ENCODE measurements at places on chromosomes 16 and 17.

DNA sequence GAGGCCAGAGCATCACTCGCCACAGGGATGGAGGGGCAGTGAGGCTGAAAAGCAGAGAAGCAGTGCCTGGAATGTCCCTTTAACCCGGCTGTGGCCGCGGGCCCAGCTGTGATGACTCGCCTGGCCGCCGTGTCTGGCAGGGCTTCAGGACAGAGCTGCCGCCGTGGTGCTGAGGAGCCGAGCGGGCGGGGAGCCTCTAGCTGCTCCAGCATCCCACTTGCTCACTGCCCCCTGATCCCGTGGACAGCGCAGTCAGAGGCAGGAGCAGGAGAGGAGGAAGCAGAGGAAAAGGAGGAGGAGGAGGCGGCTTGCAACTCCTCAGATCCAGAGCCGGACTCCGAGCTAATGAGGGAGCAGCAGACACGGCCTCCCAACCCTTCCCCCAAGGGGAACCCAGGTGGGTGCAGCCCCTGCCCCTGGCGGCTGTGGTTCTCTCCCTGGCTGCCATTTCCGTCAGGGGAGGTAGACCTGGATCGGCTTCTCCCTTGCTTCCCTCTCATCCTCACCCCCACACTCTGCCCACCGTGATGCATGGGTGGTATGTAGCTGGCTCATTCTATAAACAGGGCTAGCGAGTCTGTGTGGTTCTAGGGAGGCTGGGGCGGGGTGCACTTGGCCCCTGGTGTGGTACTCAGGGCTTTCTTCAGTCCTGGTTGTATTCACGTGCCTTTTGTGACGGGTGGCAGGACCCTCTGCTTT, 165.7 kb downstream of the CMIP start:
- no peak for DNase-seq

- peak; percentile 71 for DNase-seq
Observed at GRCh38 chr16:68752602-68753001, 15.5 kb downstream of the CDH1 start.

DNA sequence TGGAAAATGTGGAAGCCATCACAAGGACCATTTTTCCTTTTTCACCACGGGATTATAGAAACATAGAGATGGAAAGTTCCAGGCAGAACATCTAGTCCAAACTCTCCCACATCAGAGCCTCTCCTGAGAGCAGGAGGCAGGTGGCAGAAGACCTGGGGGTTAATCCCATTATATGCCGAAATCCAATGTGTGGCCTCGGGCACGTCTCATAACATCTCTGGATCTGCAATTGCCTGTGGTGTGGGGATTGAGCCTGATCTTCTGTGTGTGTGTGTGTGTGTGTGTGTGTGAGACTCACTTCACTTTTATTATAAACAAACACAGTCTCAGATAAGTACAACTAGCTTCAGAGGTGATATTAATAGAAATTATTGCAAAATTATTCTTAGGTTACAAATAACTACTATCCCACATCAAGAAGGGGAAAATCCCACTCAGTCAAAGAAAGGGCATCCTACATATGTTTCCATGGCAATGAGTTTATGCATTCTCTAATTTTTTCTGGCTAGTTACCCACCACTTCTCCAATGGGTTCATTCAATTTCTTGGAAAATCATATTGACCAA, 199.1 kb downstream of the FOXL1 start:
- DNase-seq = no peak

GRCh38 chr17:2400877-2401425, at the start of gene MNT:
Gene MNT (minus strand): TSS chr17:2401060. CDS start chr17:2400712, 348 bp downstream.
- DNase-seq = peak; percentile 94

DNA sequence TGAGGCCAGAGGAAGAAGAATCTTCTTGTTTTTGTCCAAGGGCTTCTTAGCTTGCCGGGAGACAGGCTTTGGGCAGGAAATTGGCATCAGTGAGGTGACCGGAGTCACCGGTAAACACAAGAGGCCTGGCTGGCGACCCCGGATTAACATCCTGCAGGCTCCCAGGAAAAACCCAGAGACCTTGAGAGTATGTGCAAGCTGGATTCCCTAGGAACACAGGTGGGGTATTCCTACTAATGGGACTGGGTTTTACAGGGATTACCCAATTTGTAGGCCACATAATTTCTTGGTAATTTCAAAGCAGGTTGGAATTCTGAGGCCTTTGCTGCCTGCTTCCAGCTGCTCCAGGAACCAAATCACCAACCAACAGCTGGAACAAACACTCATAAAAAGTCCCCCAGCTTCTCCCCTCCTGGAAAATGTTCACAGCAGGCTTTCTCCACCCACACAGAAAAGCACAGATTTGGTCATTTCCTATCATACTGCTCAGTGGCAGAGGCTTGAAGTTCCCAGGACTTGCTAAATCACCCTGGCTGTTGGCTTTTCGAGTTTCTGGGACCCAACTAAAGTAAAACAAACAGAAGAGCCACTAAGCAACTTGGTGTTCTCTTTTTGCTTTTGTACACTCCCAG, 258.8 kb downstream of the IRF8 start:
- DNase-seq = no peak

- DNase-seq = peak; percentile 48
Observed at GRCh38 chr17:76727745-76728456, 1.3 kb downstream of the METTL23 start.

- peak; percentile 77 for DNase-seq
Observed at GRCh38 chr17:50630524-50631194, 4.0 kb upstream of the ABCC3 start.

DNA sequence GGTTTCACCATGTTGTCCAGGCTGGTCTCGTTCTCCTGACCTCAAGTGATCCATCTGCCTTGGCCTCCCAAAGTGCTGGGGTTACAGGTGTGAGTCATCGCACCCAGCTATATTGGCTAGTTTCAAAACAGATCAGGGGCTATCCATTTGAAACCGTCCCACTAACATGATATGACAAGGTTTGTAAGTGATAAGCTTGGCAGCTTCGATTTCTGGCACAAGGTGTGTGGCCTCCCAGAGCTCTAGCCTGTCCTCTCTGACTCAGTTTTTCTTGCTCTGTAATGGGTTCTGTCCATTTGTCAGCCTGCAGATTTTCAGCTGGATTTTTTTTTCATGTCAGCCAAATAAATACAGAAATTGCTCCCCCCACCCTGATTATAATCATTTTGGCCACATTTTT, 31.8 kb upstream of the TENT4B start:
- peak; percentile 26 for DNase-seq

GRCh38 chr17:59617156-59617732, 2.5 kb upstream of the CLTC start:
- DNase-seq = no peak

DNA sequence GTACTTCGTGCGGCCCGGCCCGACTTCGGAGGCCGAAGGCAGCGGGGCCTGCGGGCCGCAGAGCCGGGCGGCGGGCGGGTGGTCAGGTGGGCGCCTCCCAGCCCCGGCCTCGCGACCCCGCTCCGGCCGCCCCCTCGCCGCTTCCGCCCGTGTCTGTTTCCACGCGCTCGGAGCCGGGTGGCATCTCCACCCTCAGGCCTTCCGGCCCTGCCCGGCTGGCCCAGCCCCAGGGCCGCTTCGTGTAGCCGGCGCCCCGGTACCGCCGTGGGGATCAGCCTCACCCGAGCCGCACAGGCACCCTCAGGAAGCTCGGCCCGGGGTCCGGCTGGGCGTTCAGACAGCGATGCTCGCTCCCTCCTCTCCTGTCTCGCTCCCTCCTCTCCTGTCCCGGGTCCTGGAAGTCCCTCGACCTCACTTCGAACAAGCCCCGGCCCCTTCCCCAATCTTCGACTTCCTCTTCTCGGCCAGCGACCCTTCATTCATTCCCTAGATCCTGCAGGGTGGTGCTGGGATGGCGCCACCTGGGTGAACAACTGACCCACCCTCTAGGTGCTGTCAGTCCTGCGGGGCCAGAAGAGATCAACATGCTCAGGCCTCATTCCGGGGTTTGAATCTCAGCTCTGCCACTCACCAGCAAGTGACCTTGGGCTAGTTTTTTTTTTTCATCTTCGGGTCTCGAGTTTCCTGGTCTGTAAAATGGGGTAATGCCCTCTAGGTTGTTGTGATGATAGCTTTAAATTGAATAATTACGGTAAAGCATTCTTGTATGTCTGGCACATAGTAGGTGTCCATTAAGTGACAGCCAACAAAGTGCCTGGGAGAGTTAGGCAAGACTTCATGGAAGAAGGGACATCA, 610 bp downstream of the VPS4A start:
- peak; percentile 64 for DNase-seq

DNA sequence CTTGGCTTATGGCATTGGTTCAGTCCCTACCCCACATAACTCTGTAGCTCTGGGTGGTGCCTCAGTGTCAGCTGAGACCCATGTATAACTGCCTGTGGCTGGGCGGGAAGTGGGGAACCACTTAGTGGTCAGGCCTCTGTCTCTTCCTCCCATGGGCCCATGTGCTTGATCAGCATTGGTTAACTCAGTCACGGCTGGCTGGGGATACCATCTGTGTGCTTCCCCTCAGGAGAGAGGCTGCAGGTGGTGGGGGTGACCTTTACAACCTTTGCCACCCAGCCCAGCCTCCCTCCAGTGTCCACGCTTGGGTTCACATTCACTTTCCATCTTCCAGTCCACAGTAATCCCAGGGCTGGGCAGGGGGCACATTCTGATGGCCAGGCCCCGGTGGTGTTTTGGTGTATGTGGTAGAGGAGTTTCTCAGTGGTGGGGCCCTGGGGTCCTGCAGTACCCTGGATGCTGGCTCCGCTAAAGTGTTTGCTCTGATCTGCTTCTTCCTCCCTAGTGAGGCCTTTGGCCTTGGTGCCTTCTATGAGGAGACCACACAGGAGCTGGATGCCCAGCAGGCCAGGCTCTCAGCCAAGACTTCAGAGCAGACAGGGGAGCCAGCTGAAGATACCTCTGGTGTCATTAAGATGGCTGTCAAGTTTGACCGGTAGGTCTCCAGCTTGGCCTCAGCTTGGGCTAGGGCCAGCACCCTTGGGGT, 10.2 kb upstream of the NFATC3 start:
- DNase-seq = no peak

GRCh38 chr17:8300627-8301242, 5.5 kb upstream of the SLC25A35 start:
- peak; percentile 70 for DNase-seq

DNA sequence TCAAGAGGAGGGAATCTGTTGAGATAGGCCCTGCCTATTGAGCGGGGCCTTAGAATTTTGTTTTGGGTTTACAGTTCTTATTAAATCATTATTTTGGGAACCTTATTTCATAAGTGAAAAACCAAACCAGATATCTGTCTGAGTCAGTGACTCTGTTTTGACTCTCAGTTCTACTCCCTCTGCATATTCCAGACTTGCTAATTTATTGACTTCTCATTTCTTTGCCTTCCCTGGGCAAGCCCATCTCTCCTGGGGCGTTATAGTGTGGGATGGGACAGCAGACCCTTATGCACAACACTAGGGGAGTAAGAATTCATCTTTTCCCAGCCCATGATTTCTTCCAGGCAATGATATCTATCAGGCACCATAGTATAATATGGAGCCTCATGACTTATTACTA, 45.7 kb downstream of the CPD start:
- DNase-seq = no peak

GRCh38 chr17:330993-331701, 21.5 kb downstream of the RPH3AL start:
- DNase-seq = no peak

DNA sequence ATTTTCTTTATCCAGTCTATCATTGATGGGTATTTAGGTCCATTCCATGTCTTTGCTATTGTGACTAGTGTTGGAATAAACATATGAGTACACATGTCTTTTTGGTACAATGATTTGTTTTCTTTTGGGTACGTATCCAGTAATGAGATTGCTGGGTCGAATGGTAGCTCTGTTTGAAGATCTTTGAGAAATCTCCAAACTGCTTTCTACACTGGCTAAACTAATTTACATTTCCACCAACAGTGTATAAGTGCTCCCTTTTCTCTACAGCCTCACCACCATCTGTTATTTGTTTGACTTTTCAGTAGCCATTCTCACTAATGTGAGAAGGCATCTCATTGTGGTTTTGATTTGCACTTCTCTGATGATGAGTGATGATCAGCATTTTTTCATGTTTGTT, 103.7 kb downstream of the GOSR1 start:
- DNase-seq = no peak

GRCh38 chr16:57751539-57752202, 16.1 kb downstream of the KATNB1 start:
- no peak for DNase-seq

- DNase-seq = no peak
Observed at GRCh38 chr16:49621241-49622083, 234.4 kb downstream of the ZNF423 start.

- no peak for DNase-seq
Observed at GRCh38 chr17:35630530-35631148, 43.5 kb downstream of the AP2B1 start.

GRCh38 chr16:70715055-70715858, 29.4 kb upstream of the MTSS2 start:
- DNase-seq = no peak

GRCh38 chr16:67244387-67245185, 2.7 kb downstream of the FHOD1 start:
- DNase-seq = peak; percentile 86

- no peak for DNase-seq
Observed at GRCh38 chr17:55336426-55336825, 71.7 kb downstream of the HLF start.

DNA sequence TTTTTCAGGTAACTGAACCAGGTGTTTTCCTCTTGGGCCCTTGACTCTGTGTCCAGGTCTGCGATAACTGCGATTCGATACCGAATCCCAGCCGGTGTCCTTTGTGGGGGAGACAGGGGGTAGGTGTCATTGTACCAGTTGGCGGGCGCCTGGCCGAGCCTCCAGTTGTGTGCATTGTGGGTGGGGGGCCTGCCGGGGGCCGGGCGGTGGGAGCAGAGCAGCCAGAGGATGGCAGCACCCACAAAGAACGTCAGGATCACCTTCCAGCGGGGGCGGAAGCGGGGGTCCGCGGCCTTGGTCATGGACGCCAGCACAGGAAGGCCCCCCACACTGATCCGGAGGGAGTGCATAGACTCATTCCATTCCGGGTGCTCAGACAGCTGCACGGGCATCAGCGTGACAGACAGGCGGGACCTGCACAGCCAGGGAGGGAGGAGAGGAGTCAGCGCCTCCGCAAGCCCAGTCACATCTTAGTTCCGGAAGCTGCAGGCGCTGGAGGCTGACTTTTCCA, 12.3 kb downstream of the CANT1 start:
- peak; percentile 10 for DNase-seq

DNA sequence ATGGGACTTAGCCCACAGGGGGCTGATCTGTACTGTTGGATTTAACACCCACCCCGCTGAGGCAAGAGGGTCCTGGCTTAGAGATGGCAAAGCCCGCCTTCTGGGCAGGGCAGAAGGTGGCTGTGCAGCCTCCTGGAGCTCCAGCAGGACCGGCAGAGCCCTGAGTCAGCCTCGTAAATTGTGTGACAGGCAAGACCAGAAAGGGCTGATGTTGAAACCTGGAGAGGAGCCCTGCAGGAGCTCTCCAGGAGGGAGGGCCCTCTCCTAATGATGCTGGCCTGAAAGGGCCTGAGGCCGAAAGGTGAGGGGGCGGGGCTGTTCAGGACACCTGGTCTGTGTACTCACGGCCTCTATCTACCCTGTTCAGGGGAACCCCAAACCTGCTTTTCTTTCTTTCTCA, 22.5 kb upstream of the MYO15B start:
- no peak for DNase-seq
